HuH-7.5 (cell line): ENCODE measurements at places on chromosomes 3 and 15.

DNA sequence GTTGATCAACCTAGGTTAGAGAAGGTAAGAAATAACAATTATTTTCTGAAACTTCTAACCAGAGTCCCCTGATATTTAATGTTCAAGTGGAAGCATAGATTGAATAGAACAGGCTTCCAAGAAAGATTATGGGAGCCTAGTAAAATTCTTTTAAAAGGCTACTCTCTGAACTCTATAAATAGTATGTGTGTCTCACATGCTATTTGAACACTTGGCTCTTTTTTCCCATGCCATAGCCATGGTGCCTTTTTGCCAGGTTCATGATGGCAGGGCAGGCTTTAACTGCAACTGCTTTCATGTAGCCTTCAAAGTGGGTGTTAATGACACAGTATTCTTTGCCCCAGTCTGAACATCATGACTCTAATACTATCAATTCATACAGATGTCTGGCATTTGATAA, 22.9 kb upstream of the STRIT1 start:
- no peak for DNase-seq

GRCh38 chr15:101349047-101349951, 54.3 kb upstream of the SNRPA1 start:
- DNase-seq = no peak

DNA sequence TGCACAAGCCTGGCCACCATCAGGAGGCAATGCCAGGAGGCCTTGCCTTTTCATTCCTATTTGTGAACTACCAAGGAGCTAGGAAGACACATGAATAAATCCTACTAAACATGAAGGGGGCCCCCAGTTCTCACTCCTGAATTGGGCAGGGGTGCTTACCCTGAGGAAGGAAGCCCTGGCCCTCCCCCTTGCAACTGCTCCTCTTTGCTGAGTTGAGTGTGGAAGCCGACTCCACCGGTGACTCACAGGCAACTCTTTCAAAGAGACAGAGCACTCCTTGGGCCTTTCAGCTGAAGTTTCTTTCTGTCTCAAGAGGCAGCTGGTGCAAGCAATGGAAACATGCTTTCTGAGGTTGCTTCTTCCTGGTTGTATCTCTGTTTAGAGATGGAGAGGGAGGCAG, 1.7 kb downstream of the GABRG3 start:
- no peak for DNase-seq

DNA sequence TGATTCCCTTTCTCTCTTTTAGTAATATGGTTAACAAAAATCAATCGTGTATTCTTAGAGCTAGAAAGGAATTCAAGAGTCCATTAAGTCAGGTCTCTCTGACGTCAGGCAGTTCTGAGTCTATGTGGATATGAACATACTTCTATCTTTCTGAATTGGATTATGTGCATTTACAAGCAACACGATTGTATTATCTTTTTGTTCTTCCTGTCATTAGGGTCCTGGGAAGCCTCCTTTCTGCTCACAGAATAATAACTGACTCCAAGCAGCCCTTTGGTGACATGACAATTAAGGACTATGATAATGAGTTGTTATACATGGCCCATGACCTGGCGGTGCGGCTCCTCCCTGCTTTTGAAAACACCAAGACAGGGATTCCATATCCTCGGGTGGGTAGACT, 14.0 kb downstream of the EDEM1 start:
- DNase-seq = no peak

DNA sequence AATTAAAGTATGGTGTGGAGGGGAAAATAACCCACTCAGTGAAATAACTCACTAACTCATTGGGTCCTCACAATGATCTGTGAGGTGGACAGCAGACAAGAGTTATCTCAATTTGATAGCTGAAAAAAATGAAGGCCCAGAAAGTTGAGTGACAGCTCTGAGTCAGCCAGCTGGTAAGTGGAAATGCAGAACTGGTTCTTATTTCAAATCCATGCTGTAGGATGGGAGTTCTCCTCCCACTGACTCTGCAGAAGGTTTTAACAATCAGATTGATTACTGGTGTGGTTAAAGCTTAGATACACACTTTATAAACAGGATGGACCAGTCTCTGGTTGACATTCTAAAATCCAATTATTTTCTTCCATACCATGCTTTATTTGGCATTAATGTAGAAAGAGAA, 87.0 kb upstream of the LMOD3 start:
- no peak for DNase-seq

GRCh38 chr3:188106887-188107830, 46.8 kb upstream of the LPP start:
- no peak for DNase-seq

DNA sequence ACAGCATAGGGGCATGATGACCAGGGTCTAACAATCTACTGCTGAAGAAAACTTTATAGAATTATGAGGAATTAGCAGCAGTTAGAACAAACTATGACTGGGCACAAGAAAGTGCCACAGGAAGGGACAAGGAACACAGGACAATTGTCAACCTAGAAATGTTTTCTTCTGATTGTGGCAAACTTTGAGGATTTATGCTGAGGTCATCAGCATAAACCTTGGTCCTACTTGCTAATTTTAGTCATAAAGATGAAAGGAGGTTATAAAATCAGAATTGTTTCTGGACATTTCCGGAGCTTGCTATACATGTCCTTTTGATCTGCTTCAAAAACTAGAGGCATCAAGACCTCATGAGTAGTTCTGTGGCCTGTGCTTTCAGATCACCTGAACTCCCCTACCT, 446.6 kb upstream of the THBS1 start:
- no peak for DNase-seq

- DNase-seq = no peak
These were observed 69.7 kb downstream of the CACNA2D3 start for GRCh38 chr3:54192026-54192425.

GRCh38 chr15:74124759-74125158, 5.6 kb upstream of the ISLR2 start:
- no peak for DNase-seq

DNA sequence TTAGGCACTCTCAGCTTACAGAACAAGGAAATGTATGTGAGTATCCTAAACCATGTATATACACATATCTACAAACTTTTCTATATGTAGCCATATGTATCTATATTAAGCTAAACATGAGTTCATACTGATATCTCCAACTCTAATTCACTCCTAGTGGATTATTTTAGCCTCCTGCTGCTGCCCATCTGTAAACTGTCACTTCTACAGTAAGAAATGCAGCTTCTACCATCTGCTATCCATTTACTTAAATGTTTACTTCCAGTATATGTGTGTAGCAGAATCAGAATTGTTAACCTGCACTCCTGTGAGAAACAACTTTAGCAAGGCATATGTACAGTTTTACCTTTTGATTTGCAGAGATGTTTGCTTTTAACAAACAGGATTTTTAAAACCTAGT, 478.5 kb upstream of the CBLB start:
- DNase-seq = no peak

- peak; percentile 11 for DNase-seq
These were observed 95.4 kb downstream of the LSM3 start for GRCh38 chr3:14273901-14274611.

DNA sequence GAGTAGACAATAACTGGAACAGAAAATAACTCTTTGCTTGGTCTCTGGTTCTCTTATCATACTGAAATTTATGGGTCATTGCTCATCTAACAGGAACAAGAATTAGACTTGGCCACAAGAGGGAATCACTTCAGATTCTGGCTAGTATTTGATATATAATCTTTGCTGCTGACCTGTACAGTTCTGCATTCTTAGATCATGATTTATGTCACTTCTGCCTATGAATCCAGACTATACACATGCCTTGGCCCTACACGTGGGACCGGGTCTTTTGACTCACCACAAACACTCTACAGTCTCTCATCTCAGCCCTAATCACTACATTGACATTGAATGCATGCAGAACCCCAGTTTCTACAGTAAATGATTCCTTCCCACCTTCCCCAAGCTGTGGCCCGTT, 162.5 kb upstream of the SOX2 start:
- DNase-seq = no peak

DNA sequence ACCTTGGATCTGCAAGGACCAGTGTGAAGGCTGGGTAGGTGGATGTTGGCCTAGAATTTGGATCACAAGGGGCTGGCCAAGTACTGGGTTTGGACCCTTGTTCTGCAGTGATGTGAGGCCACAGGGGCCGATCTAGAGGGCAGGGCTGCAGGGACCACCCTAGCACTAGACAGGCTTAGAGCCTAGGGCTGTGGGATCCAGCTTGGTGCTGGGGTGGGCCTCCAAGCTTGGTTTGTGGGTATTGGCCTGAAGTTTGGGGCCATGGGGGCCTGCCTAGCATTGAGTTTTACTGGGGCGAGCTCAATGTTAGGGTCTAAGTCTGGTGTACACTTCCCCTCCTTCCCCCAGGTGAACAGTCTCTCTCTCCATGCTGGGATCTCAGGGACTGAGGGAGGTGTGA, 36.5 kb downstream of the UBE3A start:
- DNase-seq = no peak

DNA sequence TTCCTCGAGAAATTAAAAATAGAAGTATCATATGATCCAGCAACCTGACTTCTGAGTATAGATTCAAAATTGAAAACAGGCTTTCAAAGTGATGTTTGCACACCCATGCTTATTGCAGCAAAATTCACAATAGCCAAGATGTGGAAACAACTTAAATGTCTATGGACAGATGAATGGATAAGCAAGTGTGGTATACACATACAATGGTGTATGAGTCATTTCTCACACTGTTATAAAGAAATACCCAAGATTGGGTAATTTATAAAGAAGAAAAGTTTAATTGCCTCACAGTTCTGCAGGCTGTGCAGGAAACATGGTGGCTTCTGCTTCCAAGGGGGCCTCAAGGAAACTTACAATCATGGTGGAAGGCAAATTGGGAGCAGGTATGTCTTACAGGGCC, 100.8 kb downstream of the KLF13 start:
- no peak for DNase-seq

GRCh38 chr3:5186858-5187155, 700 bp upstream of the EDEM1 start:
- DNase-seq = peak; percentile 43

DNA sequence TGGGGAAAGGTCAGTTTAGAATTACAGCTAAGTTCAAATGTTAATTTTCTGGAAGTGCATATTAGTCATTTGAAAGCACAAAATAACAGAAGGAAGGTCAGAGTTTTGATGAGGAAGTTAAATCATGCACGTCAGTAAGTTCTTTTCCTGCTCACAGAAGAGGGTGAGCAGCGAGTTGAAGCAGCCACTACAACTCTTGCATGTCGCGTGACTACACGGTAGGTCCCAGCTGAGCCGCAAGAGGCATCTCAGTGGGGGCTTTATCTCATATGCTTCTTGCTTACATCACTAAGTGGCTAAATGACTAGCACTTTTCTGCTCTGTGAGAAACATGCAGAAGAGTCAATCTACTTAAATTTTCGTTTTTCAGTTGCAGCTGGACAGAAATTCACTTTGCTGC, 21.3 kb upstream of the SEC62 start:
- no peak for DNase-seq

- DNase-seq = no peak
These were observed 608.8 kb downstream of the ROBO2 start for GRCh38 chr3:77648664-77649063.

- DNase-seq = no peak
These were observed 210.7 kb downstream of the TLE3 start for GRCh38 chr15:69887009-69887408.

- DNase-seq = no peak
These were observed 89.1 kb downstream of the TPRG1 start for GRCh38 chr3:189260556-189261493.

DNA sequence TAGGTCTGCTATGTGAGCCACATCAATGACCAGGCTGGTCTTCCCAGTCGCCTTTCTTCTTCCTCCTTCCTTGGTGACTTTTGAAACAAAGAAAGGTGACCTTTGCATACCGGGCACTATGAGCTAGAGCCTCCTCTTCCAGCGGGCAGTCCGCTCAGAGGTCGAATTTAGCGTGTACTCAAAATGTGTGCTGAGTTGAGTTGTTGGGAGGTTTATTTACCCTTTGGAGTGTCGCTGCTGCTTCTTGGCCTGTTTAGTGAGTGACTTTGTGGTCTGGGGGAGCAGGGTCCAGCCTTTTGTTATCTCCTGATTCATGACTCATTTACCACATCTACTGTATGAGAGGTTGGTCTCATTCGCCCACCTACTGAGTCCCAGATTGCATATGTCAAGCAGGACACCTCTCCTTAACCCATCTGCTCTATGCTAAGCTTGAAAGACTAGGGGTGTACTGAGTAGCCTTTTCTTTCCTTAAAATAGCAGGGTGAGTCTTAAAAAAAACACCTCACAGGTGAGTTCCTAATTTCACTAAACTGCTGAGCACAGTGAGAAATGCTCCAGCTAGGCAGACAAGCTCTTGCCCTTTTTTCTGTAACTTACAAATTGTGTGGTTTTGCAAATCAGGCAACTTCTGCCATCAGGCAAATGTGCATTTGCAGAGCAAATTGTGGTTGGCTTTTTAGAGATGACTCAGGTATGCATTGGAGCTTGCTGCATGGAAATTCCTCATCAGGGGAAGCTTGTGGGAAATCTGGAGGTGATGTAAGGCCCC, 3.2 kb upstream of the SIAH2 start:
- DNase-seq = no peak

DNA sequence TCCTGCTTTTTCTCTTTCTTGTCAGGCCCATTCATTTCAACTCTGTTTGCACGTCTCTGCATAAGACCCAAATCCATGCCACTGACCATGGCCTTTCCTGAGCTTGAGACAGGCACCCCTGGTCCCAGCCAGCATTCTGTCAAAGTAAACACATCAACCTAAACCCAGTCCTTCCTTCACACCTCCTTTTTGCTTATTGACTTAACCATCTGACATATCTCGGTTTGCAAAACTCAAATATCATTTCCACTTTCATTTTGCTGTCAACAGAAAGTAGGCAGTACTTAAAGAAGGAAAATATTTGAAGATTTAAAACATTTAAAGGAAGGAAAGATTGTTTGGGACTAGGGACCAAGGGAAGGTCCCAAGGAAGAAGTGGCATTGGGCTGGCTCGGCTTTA, 48.2 kb upstream of the KBTBD8 start:
- no peak for DNase-seq

GRCh38 chr15:49370782-49371181, 52.3 kb upstream of the FGF7 start:
- DNase-seq = no peak

- DNase-seq = no peak
These were observed 58.7 kb upstream of the PLXND1 start for GRCh38 chr3:129665024-129665768.
